Frontal cortex (tissue), 4 donors: ENCODE measurements at places on chromosomes 3 and 15. TPM values are rescaled to one million over a fixed set of nuclear protein-coding genes. Genes with fewer than 3 reads are reported as not detected.

The LEKR1 gene
- total RNA-seq: 0.82 TPM

The GRAMD1C gene
- total RNA-seq: 5.3 TPM

The DCLK3 gene
- 7.7 TPM for total RNA-seq

The IGF2BP2 gene
- total RNA-seq: 20.0 TPM

The CADM2 gene
- total RNA-seq: 64.8 TPM

The ACTRT3 gene
- 3.3 TPM for total RNA-seq

The APBA2 gene
- 117 TPM for total RNA-seq

The RFX7 gene
- 17.1 TPM for total RNA-seq

The LYZL4 gene
- not detected for total RNA-seq

The CFAP20DC gene
- 2.0 TPM for total RNA-seq

The MAP1A gene
- total RNA-seq: 24.5 TPM

The TMCO5A gene
- not detected for total RNA-seq
